IMR-90 (cell line): ENCODE measurements at places on chromosomes 7 and 10. TPM values are rescaled to one million over a fixed set of nuclear protein-coding genes. Genes with fewer than 3 reads are reported as not detected.

DNA sequence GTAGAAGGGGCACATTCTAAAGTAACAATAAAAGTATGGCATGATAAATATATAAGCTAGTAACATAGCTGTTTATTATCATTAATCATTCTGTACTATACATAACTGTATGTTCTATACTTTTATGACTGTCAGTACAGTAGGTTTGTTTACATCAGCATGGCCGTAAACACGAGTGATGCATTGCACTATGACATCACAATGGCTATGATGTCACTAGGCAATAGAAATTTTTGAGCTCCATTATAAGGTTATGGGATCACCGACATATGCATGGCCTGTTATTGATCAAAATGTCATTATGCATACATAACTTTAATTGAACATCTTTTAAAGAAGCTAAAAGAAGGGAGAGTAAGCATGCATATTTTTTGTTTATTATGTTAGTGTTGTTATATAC is 200.1 kb upstream of the SHH start:
- DNase-seq, result no peak

GRCh38 chr7:108418946-108419345 is 37.3 kb downstream of the NRCAM start:
- DNase-seq, result no peak

The OLAH gene
- under 0.01 TPM in 1 of 2 replicates, not detected in the other for total RNA-seq

GRCh38 chr7:137847568-137848050 is 835 bp upstream of the DGKI start:
- no peak for DNase-seq

GRCh38 chr10:106571192-106571946 is 593.1 kb downstream of the SORCS1 start:
- DNase-seq, result peak; percentile 61

GRCh38 chr10:123502983-123503382 is 163.2 kb upstream of the GPR26 start:
- no peak for DNase-seq

- no peak for DNase-seq
Observed at GRCh38 chr7:124649397-124650014, 116.1 kb downstream of the GPR37 start.

- peak; percentile 80 for DNase-seq
Observed at GRCh38 chr7:121288894-121289293, 39.9 kb upstream of the WNT16 start.

The SLC26A4 gene
- 0.56 and 1.1 TPM in 2 replicates for total RNA-seq

GRCh38 chr7:150784120-150784736 is 15.9 kb downstream of the TMEM176B start:
- DNase-seq, result no peak

- DNase-seq, result no peak
Observed at GRCh38 chr7:18566829-18567228, 71.3 kb downstream of the HDAC9 start.

DNA sequence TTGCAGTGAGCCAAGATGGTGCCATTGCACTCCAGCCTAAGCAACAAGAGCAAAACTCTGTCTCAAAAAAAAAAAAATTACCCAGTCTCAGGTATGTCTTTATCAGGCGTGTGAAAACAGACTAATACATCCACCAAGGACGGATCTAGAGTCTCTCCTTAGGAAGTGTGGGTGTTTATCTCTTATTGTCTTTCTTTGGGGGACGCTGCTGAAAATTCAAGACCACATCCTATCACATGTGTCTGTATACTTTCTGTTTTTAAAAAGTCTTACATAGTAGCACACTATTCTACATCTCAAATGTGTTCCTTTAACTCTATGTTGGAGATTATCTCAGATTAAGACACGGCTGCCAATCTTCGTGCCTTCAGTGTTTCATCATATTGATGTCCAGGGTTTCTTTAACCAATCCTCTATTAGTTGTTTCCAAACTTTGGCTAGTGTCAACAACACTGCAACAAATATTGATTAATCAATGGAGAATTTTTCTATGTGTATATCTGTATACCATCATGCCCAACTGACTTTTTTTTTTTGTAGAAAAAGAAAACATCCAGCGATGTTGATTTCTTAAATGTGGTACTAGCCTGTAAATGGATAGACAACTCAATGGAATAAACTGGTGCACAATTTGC is 92.3 kb upstream of the KDM7A start:
- no peak for DNase-seq

GRCh38 chr10:113767222-113767621 is 15.7 kb downstream of the PLEKHS1 start:
- no peak for DNase-seq

DNA sequence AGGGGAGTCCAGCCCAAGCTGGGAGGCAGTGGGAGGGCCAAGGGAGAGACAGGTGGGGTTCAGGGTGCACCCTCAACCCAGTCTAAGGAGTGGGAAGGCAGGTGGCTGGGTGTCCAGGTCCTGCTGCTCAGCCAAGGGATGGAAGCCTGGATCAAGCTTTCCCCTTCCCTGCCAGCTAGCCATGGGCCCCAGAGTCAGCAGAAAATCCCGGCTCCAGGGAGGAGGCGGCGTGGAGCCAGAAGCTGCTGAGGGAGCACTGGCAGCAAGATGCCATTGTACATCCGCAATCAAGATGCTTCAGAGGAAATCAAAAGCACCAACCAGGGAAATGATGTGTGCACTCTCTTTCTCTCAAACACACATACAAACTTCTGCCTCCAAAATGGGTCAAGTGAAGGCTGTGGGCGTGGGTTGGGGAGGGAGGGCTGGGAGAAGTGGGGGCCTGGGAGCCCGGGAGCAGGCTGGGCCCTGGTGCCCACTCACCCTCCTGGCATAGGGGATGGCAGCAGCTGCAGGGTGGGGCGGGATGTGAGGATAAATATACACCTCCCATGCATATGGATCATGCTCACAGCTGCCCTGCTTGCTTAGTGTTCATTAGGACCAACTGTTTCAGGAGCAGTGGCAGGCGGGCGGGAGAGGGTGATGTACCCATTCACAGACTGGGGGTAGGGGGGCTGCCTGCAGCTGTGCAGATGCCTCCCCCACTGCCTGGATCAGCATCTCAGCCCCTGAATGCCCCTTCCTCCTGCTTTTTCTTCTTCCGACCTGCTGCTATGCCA is 24.2 kb downstream of the TRIM8 start:
- DNase-seq, result no peak

- DNase-seq, result peak; percentile 29
Observed at GRCh38 chr10:88293073-88293472, 290.0 kb downstream of the RNLS start.

The DNAAF5 gene
- total RNA-seq, result 12.4 and 13.9 TPM in 2 replicates

DNA sequence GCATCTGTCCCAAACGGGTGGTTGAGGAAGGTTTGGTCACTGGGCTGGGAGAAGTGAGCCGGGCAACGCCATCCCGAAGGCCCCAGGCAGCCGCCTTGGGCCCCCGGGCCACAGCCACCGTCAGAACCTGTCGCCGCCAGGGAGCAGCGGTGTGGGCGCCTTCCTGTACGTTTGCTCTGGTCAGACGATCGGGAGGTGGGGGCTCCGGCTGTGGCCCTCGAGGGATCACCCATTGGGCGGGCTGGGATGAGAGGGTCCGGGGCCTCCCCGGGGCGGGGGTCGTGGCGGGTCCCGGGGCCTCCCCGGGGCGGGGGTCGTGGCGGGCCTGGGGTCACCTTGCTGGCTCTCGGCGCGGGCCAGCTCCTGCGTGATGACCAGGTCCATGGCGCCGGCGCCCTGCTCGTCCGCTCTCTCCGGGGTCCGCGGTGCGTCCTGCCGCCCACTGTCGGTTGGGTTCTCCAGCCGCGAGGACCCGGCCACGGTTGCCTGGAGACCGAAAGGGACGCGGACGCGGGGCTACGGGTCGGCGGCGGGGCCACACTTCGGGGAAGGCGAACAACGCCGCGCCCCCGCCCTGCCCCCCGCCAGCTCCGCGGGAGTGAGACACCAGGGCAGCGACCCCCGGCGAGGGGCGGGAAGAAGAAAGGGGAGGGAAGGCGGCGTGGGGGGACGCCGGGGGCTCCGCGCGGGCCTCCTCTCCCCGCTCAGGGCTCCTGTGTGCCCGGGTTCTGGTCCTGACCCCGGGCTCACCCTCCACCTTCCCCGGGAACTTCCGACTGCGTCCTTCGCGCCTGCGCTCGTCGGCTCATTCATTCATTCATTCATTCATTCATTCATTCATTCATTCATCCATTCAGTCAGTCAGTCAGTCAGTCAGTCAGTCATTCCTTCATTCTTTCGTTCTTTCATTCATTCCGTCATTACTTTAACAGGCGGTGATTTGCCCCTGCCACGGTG is at the start of gene CFAP46:
TSS of gene CFAP46 (minus strand) at position 470 of the 957 bp plus-strand sequence. CDS start at position 384, 86 bp downstream.
- peak; percentile 44 for DNase-seq
